CD8-positive, alpha-beta T cell (primary cell): ENCODE measurements at places on chromosomes 6 and 20.

GRCh38 chr6:139644821-139645220, 270.4 kb upstream of the CITED2 start:
- DNase-seq: no peak

DNA sequence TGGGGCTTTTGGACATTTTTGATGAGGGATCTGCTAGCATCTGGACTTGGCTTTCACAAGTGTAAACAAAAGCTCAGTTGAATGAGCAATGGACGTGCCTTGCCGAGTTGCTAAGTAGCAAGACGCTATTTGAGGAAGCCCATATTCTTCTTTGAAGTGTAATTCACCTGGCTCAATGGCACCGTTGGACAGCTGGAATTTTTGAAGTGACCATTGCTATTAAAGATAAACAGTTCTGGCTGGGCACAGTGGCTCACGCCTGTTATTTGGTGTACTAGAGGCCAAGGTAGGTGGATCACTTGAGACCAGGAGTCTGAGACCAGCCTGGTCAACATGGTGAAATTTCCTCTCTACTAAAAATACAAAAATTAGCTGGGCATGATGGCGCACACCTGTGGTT, 88.8 kb upstream of the SOX4 start:
- DNase-seq: no peak

- no peak for DNase-seq
Measured at GRCh38 chr20:16946097-16946496, 197.9 kb downstream of the OTOR start.

DNA sequence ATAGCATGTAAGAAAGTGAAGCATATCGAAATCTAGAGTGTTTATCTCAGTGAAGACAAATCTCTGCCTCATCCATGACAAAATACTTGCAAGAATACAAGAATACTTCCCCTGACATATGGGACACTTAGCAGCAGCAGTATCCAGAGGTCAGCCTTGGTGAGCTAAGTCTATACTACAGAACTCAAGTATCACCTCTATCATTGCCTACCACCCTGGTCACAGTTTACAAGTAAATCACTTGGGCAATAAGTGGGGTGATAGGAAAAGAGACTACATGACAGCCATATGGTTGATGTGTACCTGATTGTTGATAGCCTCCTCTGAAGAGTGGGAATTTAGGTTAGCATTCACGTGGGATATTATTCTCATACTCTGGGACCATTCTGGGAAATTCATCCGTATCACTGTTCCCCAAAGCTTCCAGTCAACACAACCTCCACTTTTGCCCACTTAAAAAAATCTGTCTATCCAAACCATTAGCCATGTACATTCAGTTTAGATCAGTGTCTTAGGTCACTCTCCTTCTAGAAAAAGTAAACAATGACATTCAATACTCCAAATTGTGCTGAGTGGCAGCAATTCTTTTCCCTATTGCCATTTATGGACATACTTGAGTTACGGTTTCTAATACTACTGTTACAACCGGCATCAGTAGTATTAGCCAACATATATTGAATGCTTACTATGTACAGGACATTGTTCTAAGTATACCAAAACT, 118.2 kb upstream of the PRSS16 start:
- DNase-seq: no peak

- DNase-seq: no peak
Measured at GRCh38 chr6:37530297-37530696, 30.6 kb upstream of the CCDC167 start.
